ENCODE measurements at places on chromosomes 7 and 10.
A peak's percentile ranks its signal among the peaks of the same experiment; 100 is the strongest.

GRCh38 chr7:100152404-100152803 lies 3.7 kb downstream of the LAMTOR4 start:
- DNase-seq: no peak

GRCh38 chr7:83793558-83793957 lies 144.6 kb upstream of the SEMA3E start:
- no peak for DNase-seq

DNA sequence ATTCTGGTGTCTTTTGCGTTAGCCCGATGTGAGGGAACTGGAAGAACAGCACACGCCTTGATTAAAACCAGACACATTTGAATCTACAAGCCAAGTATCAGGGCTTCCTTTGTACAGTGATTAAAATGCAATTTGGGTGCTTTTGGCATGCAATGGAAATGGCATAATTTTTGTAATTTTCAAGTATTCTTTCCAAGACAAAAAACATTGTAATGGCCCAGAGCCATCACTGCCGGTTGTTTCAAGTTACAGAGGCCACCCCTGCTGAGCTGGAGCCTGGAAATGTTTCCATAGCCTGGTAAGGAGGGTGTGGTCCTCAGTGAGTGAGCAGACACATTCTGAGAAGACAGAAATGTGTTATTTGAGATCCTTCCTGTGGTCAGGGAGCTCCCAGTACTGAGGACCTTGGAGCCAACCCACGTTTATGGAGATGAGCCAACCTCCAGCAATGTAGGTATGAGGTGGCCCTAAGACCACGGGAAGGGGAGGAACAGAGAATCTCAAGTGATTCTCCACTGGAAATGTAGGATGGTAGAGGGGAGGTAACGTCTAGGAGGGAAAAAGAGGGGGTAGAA lies 20.9 kb downstream of the TEX36 start:
- DNase-seq: peak; percentile 92

GRCh38 chr10:4219901-4220300 lies 434.9 kb upstream of the KLF6 start:
- no peak for DNase-seq

DNA sequence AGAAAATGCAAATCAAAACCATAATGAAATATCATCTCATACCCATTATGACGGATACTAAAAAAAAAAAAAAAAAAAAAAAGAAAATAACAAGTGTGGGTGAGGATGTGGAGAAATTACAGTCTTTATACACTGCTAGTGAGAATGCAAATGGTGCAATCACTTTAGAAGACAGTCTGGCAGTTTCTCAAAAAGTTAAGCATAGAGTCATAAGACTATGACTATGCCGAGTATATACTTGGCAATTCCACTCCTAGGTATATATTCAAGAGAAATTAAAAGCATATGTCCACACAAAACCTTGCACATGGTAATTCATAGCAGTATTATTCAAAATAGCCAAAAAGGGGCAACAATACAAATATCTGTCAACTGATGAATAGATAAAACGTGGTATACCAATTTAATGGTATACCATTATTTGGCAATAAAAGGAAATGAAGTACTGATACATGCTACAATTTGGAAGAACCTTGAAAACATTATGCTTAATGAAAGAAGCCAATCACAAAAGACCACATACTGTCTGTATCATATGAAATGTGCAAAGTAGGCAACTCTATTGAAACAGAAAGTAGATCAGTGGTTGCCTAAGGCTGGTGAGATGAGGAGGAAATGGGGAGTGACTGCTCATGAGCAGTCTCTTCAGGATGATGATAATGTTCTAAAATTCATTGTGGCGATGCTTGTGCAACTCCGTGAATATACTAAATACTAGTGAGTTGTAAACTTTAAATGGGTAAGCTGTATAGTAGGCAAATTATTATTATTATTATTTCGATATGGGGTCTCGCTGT lies 90.1 kb upstream of the NANOS1 start:
- DNase-seq: peak; percentile 9

DNA sequence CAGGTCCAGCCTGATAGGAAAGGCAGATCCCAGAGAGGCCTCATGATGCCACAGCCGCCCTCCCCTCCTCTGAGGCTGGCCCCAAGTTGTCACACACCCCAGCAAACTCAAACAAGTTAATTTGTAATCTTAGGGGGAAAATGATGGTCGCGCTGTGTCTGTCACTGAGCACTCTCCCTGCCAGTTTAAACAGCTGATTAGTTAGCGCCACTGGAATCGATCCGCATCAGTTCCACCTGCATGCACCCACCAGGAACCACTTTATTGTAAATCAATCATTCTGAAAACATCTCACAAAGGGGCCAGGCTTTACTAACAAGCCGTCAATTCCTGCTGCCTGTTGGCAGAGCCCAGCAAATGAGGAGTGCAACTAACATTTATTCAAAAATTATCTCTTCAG lies 870.9 kb downstream of the KCNMA1 start:
- DNase-seq: no peak

DNA sequence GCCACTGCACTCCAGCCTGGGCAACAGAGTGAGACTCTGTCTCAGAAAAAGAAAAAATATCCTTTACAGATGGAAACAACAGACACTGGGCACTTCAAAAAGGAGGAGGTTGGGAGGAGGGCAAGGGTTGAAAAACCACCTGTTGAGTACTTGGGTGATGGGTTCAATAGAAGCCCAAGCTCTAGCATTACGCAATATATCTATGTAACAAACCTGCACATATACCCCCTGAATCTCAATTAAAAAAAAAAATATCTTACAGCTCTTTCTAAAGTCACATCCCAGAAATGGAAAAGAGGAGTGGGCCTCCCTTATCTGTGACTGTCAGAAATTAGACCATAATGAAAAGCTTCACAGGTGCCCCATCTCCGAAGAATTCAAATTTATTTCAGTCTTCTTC lies 12.1 kb downstream of the VIM start:
- DNase-seq: no peak

DNA sequence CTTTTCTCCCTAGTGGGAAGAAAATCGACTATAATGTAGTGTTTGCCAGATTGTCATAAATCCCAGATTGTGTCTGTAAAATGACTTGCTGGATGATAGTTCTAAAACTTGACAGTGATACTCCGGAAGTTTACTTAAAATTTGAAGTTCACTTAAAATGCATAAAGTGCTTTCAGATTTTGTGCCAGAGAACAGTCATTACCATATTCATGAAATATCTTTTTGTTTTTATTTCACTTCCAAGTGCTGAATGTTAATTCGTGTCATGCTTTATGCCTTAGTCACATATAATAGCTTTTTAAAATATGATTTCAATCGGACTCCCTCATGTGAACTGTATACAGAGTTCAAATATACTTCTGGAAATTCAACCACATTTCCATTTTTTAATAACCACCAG lies 30.4 kb downstream of the PRPF18 start:
- peak; percentile 46 for DNase-seq

GRCh38 chr7:156496865-156497264 lies 143.7 kb upstream of the RNF32 start:
- no peak for DNase-seq

GRCh38 chr7:110944966-110945644 lies 145.8 kb upstream of the LRRN3 start:
- DNase-seq: no peak

GRCh38 chr10:44854693-44855350 lies 56.3 kb upstream of the TMEM72 start:
- no peak for DNase-seq

- DNase-seq: no peak
Measured at GRCh38 chr10:105973360-105973759, 1191.1 kb downstream of the SORCS1 start.

DNA sequence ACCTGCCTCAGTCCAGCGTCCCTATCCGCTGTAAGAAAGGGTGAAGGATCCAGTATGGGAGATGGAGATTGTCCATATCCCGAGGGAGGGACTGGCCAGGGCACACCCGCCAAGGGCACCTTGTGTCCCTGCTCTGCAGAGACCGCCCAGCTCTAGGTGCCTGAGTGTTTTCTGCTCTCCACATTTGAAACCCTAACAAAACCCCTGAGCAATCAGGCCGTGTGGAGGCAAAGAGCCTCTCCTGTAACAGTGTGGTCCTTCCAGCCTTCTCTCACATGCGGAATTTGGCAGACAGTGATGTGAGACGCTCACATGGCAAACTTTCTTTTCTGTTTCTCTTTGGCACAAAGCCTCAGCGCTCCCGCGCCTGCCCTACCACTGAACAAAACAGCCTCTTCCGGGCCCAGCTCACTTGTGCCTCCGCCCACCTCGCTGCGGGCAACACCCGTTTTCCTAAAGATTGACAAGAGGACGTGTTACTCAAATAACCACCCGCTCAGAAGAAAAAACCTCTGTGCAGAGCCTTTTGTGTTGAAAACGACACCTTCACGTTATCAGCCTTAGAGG lies 514.8 kb downstream of the DNAJB6 start:
- DNase-seq: no peak

DNA sequence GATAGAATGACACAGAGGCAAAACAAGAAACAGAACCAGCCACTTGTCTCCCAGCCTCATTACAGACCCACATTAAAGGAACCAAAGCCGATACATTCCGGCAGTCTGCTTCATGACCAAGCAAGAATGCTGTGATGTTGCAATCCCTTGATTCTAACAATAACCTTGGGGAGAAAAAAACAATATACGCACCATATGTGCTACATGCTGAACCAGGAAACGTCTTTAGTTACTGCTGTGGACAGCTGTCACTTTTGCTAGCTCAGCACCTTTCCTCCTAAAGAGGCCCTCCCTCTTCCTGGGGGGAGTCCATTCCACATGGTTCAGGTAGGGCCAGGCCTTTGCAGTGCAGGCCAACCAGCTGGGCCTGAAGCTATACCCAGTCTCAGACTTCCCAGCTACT lies 79.1 kb downstream of the PRTFDC1 start:
- peak; percentile 94 for DNase-seq

GRCh38 chr7:156578978-156579430 lies 61.6 kb upstream of the RNF32 start:
- DNase-seq: no peak

DNA sequence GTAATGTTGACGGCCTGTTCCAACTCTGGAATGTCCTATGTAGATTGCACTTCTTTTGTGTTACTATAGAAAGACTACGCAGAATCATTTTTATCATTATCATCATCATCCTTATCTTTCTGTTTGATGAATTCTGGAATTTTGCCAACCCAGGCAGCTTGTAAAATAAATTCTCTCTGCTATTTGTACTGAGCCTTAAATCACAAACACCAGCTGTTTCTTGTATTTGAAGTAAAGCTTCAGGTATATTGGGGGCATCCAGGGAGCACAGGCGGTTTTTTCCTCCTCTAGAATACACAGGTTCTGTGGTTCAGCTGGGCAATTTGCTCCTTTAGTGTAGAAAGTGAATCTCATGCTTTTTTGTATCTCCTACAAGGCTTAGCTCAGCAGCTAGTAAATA lies 14.9 kb upstream of the CPA5 start:
- no peak for DNase-seq

DNA sequence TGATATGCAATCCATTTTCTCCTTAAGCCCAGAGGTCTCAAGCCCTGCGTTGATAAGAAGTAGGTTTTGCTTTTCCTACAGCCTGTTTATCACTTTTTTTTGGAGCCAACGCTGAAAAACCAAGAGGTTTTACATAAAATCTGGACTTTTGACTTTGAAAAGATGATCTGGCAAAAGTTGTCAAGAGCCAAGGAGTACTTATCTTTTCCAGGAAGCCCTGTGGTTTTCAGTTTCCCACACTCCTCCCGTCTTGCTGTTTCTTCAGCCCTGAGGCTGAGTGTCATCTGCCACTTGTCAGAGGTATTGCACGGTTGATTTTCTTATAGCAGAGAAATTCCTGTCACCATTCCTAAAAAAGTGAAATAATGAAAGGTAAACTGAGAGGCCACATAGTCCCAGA lies 108.7 kb downstream of the TYW1 start:
- DNase-seq: peak; percentile 58

DNA sequence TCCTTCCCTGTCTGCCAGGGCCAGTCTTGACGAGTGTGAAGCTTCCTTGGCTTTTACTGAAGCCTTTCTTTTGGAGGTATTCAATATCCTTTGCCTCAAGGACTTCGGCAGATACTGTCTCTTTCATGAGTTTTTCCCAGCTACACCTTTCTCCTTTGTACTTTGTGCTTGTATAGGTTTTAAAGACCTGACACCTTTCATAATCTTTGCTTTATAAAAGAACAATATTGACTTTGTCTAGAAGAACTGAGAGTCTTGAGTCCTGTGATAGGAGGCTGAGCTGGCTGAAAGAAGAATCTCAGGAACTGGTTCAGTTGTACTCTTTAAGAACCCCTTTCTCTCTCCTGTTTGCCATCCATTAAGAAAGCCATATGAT lies 41.3 kb upstream of the CC2D2B start:
- DNase-seq: no peak

DNA sequence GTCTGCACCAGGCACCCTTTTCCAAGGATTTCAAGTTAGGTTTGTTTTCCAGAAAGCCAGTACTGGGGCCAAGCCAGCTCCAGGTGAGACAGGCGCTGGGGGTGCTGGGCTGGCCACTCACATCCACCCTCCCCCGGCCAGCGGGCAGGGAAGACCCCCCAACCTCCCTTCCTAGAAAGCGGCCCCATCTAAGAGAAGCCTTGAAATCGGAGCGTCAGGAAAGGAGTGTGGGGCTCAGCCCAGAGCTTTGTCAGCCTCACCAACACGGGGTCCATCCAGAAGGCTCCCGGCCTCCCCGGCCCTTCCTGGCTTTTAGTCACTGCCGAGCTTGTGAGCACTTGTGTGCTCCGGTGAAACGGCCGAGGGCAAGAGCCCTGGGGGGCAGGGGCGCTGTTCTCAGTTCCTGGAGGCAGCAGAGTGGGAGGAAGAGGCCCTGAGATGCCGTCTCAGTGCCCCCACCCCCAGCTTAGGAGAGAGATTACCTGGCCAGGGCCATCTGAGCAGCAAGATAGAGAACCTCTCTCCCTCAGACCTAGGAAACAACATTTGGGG lies 39.6 kb downstream of the PDGFA start:
- DNase-seq: no peak

- DNase-seq: no peak
Measured at GRCh38 chr10:63206576-63206975, 73.4 kb downstream of the NRBF2 start.

GRCh38 chr7:29953726-29954347 lies 35.8 kb downstream of the SCRN1 start:
- DNase-seq: peak; percentile 22

- no peak for DNase-seq
Measured at GRCh38 chr10:51604579-51604978, 94.8 kb downstream of the CSTF2T start.

- DNase-seq: peak; percentile 69
Measured at GRCh38 chr7:1526271-1526754, 4.2 kb upstream of the MAFK start.

Measured in EH (cell line).